ENCODE measurements at places on chromosomes 6 and 20.

DNA sequence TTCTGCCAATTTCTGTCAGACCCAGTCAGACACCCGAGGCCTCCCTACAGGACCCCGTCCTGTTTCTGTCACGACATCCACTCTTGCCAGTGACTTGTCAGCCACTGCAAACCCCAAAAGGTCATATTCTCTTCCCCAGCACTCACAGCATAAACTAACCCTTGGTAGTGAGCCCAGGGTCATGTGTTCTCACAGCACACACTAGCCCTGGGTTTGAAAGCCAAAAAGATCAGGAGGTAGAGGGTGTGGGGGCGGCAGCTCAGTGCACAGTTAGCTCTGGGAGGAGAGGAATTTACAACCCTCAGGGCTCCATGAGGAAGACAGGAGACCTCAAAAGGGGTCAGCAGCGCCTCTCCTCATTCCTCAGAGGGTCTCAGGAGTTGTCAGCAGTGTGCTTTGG, 9.9 kb upstream of the SNX9 start:
- no peak for DNase-seq

GRCh38 chr6:70171236-70171635, 131.6 kb downstream of the COL9A1 start:
- no peak for DNase-seq

GRCh38 chr6:133752129-133752528, 136.8 kb upstream of the TCF21 start:
- no peak for DNase-seq

DNA sequence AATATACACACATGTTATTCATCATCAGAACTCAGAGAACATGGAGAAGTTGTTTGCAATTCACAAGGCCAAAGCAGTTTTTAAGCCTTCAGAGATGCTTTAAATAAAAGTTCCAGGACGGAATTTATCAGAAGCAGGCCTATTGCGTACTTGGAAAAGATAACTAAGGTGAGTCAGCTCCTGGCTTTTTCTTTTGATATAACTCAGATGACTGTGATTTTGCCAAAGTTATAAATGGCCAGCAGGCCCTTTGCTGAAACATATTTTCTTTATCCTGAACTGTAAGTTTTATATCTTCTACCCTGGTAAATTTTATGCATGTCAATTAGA, 55.0 kb upstream of the PLCB1 start:
- DNase-seq, result no peak

- DNase-seq, result no peak
Observed at GRCh38 chr20:57199656-57200405, 66.6 kb downstream of the BMP7 start.

DNA sequence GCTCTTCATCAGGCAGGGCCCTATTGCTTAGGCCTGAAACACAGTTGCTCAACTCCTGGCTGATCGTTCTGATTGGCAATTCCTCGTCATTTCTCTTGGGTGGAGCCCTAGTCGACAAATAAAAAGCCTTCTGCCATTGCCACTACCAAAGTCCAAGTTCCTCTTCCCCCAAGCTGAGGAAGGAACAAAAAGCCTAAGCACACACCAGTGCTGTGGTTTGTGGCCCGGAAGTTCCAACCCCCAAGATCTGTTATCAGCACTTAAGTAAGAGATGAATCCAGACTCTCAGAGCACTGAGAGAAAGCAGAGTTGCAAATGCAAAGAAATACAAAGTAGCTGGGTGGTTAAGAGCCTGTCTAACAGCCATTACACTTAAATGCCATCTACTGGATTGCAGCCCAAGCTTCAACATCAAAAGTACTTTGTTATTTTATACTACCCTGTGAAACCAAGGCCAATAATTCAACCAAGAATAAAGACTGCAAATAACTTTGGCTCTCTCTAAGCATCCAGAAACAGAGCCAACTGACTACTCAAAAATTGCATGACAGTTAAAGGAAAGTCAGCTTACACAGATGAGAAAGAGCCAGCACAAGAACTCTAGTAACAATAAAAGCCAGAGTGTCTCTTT, 1024.0 kb downstream of the GRIK2 start:
- DNase-seq, result no peak

- no peak for DNase-seq
Observed at GRCh38 chr20:32167552-32167951, 40.0 kb downstream of the PLAGL2 start.

- DNase-seq, result no peak
Observed at GRCh38 chr6:28782113-28782673, 141.6 kb downstream of the TRIM27 start.

GRCh38 chr20:52804497-52805295, 167.5 kb upstream of the TSHZ2 start:
- DNase-seq, result no peak

- DNase-seq, result no peak
Observed at GRCh38 chr6:64497634-64498033, 862.0 kb downstream of the PHF3 start.

- DNase-seq, result no peak
Observed at GRCh38 chr6:36916126-36916525, 30.4 kb downstream of the C6orf89 start.

All from activated CD4-positive, alpha-beta T cell treated with anti-CD3 and anti-CD28 coated beads, Interleukin-2, amount 50 U/mL, for 48 hours (primary cell).